ENCODE measurements at places on chromosomes 7 and 10.

DNA sequence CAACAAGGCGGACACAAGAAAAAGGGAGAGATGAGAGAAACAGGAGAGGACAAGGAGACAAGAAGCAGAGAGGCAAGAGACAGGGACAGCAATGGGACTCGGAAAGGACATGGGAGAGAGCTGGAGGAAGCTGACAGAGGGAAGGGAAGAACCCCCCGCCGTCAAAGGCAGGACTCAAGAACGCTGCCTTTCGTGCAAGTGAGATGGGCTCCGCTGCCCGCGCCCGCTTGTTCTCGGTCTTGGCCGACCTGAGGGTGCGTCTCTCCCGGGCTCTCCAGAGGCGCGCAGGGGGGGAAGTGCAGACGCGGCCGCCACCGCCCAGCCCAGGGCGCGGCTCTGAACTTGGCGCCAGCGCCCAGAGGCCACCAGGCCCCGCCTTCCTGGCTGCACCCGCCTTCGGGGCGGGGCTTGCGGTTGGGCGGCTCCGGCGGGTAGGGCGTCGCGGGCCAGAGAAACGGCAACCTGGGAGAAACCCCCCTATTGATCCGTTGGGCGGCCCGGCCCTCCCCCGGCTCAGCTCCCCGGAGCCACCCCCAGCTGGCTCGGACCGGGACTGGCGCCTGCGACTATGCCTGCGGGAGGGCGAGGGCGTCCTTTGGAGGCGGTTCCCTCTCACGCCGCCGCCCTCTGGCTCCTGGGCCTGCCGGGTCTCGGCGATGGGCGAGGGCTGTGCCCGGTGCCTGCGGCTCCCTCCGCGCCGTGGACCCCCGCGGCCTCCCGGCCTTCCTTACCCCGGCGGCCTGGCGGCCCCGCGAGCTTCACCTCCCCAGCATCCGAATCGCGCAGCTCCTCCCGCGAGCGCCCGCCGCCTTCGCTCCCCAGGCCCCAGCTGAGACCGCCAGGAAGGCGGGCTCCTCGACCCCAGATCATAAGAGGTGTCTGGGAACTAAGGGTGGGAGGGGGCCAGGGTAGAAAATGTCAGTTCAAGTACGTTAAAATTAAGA, 2.2 kb upstream of the ANTXRL start:
- peak; percentile 21 for DNase-seq

DNA sequence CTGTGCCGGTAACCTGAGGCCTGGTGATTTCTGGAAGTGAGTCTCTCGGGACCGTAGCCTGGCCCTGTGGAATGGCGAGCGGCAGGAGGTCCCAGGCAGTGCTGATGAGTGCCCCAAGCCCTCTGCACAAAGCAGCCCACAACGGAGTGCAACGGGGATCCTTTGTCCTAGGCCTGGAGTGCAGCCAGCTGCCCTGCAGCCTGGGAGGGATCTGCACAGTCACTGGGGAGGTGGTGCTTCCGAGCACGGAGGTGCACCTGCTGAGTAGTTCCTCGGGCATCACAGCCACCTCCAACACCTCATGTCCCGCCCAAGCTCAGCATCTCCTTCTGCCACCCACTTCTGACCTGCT, 162.8 kb upstream of the ZMIZ1 start:
- DNase-seq = no peak

DNA sequence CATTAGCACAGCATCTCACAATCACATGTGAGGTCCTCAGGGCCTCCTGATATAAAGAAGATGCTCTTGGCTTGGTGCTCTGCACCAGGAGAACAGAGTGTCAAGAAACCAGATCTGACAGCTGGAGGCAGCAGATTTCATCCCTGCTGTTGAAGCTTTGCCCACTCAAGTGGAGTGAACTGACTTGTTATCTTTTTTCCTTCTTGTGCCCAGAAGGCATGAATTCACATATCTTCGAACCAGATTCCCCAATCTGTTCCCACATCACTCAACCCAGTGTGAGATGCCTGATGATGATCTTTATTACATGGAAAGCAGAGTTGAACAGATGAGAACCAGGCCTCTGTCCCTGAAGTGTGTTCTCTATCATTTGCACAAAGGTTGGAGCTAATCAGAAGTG, 521.0 kb downstream of the SORCS1 start:
- DNase-seq = no peak

- no peak for DNase-seq
Observed at GRCh38 chr7:133301444-133301843, 48.6 kb downstream of the EXOC4 start.

DNA sequence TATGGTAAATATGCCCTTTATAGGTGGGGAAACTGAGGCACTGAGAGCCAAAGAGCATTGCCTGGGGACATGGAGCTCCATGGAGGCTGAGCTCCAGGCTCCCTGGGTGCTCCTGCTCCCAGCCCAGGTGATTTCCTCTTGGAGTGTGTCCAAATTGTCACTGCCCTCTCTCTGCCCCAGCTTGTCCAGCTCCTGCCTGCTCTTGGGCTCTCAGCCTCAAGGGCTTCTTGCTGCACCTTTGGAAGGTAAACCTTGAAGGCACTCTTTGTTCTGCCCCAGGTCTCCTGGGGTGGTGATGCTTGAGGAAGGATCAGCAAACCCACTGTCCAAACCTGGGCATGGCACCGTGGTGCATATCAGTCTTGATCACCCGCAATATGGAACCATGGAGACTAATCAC, 166.1 kb downstream of the RPS24 start:
- DNase-seq = no peak

DNA sequence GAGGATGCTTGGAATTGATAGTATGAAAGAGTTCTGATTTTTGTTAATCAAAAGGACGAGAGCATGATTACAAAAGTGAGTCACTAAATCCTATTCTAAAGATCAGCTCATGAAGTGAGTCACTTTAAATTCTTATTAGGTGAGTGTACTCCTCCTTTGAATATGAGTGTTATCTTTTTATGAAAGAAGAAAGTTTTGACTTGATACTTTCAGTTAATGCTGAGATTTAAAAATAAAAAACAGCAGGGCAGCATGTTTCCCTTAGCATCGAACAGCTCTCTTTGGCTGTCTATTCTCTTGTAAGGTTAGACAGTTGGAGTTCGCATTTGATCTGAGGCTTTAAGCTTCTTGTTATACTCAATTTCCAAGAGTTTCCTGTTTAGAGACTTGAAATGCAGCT, 222.0 kb downstream of the TWIST1 start:
- DNase-seq = no peak

- DNase-seq = no peak
Observed at GRCh38 chr10:122157451-122157850, 113.6 kb upstream of the BTBD16 start.

DNA sequence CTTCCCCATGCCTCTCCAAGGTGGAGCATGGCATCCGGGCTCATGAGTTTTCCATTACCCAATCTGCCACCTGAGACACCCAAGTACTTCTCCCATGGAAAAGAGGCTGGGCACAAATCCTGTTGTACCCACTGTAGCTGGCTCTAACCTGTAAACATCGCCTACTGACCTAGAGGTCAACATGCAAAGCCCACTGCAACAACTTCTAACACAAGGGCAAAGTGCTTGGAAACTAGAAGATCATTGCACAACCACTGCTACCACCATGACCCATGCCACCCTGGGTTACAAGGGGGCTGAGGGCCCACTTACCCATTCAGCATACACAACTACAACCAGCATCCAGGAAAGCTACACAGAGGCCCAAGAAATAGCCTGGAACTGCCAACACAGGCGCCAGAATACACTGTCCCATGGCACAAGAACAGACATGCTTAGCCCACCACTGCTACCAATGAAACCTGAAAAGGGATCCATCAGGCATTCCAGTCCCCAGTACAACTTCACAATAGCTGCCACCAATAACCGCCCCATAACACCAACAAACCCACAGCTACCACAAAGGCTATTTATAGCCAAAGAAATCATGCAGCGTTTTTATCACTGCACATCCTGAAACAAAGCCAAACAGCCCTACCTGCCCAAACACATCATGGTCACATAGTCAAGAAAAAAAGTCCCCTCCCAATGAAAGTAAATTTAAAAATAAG, 63.4 kb downstream of the RNF32 start:
- DNase-seq = no peak

DNA sequence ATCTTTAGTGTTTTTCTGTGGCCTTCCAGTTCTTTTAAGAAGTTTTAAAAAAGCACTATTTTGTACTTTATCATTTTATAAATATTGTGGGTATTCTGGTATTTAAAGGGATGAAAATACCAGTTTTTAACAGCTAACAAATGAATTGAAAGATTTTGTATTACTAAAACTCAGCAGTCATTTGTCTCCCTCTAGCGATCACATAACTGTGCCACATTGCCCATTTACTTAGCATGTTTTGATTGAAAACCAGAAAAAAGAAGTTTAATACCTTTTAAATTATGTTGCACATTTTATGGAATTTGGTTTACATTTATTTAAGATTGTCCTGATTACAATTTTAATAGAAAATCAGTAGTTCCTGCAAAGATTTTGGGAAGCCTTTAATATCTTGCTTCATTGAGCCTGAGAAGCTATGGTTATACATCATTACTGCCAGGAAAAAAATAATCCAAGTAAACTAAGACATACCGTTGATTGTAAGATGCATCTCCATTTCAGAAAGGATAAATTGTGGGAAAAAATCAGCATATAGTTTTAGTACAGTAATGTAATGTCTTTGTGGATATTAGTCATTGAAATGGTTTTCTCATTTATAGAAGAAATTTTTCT, 34.9 kb downstream of the TAX1BP1 start:
- DNase-seq = no peak

DNA sequence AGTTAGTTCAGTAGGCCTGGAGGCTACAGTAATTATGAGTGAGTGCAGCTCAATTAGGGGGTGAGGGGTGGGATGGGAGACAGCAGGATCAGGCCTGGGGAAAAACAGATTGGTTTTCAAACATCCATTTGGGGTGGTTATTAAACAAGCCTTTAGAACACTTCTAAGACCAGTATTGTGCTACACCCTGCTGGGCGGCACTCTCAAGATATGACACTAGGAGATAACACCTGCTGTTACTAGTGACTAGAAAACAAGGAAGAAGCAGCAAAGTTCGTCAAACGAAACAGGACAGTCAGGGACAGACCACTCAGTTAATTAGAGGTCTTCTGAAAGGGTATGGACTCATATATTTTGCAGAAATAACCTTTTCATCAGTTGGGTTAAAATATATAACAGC, 353.6 kb downstream of the PTEN start:
- DNase-seq = no peak
